Type B pancreatic cell (in vitro differentiated cells): ENCODE measurements at places on chromosomes 7 and 10.

DNA sequence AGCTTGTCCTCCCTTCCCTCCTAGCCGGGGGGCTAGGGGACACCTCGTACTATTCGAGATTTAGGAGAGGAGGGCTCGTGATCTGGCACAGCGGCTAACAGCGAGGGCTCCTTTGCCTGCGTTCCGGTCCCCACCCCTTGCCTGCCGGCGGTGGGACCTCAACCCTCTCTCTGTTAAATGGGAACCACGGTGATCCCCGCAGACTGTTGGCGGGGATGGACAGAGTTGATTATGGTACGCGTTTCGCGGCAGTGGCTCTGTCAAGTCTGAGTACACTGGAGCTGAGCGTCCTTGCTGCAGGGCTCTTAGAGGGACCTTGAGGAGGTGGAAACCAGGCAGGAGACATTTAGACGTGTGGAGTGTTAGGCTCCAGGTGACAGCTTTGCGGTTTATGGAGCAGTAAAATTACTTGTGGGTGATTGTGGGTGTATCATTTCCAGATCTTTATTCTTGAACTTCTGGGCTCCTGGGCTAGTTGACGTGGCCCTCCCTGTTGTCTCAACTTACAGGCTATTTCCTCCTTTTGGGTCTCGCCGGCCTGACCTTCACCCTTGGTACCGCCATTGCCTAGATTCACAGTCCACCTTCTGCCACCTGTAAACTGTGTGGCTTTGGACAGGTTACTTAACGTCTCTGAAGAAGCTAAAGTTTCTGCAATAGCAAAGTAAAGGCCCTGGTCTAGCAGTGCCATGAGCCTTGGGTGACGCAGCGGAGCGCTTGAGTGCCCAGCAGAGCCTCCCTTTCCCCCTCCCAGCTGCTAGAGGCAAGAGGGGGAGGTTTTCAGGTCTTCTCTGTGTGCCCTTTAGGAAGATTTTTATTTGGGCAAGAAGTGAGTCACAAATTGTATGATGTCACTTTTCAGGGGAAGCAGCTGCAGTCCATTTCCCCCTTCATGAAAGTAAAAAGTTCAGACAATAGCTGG, 739 bp downstream of the CASP7 start:
- no peak for DNase-seq

DNA sequence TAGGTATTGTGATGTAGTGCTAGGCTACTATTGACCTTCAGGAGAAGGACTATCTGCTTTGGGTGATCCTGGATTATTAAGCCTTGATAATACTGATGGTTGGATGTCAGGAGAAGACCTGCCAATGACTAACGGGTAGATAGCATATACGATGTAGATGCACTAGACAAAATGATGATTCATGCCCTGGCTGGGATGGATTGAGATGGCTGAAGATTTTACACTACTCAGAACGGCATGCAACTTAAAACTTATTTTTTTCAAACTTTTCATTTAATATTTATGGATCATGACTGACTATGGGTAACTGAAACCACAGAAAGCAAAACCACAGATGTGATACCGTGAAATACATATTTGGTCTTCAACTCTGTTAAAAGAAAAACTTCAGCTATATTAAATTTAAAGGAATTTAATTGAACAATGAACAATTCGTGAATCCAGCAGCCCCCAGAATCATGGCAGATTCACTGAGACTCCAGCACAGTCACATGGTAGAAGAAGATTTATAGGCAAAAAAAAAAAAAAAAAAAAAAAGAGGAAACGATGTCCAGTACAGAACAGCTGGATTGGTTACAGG, 124.6 kb upstream of the CDK13 start:
- no peak for DNase-seq

DNA sequence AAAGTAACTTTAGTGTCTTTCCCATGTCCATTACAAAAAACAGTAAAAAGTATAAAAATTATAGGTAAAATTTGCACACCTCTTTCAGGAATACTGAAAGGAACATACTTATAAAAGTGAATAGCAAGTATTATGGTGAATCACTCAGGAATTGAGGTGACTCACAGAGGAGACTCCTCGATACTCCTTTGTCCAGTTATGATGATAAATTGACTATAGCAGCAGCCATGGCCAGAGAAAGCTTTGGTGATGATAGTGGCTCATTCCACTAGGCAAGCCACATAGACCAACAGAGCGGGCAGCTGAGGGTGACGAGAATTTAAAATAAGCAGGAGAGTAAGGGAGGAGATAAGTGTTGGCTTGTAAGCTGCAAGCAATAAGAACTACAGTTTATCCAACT, 1231.1 kb upstream of the CELF2 start:
- no peak for DNase-seq

- no peak for DNase-seq
Measured at GRCh38 chr7:22814261-22815208, 8.1 kb downstream of the TOMM7 start.

DNA sequence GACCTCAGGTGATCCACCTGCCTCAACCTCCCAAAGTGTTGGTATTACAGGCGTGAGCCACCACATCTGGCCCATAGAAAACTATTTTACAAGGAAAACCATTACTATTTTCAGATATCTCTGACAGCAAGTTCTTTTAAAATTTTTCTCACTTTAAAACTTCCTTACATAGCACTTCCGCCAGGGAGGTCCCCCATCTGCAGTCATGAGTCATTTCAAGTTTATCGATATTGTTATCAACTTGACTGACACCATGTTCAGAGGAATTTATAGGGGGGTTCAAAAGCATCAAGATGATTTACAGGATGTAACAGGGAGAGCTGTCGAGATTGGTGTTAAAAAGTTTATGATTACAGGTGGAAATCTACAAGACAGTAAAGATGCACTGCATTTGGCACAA, 88.8 kb downstream of the NRBF2 start:
- no peak for DNase-seq

GRCh38 chr7:30348083-30348560, 63.7 kb downstream of the ZNRF2 start:
- DNase-seq: no peak
